NCI-H187 (cell line): ENCODE measurements at places on chromosomes 5 and 9.

GRCh38 chr5:67165526-67166459 is 30.8 kb downstream of the CD180 start:
- DNase-seq: no peak

GRCh38 chr9:137817236-137818200 is 60.1 kb upstream of the CACNA1B start:
- DNase-seq: no peak

DNA sequence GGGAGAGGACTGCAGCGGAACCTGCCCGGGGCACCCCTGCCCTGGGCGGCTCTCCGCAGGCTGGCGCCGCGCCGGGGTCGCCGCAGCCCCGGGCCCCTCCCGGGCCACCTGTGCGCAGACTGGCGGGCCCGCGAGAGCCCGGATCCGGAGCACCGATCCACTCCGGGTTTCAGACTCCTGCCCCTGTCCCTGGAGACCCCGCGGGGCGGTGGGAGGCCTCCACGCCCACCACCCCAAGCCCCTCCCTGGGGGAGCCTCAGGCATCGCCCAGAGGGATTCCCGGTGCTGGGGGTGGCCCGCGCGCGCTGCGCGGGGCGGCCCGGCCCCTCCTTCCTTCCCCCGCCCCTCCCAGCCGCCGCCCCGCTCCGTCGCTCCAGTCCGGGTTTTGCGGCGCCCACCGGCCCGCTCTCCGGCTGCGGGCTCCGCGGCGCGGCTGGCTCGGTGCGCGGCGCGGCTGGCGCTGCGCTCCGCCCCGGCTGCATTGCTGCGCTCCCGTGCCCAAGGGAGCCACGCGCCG is at the start of gene UNC5A:
UNC5A (plus strand) TSS at position 479 of the 517 bp plus-strand sequence. CDS start 192 bp downstream, outside the sequence.
- DNase-seq: peak; percentile 49

- DNase-seq: no peak
Measured at GRCh38 chr9:76700916-76701315, 63.3 kb upstream of the PCA3 start.

DNA sequence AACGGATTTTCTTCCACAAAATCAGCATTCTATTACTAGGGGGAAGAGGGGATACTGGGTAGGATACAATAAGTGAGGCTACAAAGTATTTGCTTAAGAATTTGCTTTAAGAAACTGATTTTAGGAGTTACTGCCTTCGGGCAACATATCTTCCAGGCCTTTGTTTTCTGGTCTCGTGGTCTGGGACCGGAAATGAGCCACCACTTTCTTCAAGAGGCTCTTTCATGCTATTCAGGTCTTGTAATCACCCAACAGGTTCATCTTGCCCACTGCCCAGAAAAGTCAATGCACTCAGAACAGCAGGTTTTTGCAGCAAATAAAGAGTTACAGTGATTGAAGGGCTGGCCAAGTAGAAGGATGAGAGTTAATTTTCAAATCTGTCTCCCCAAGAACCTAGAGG is 6.6 kb upstream of the AOPEP start:
- DNase-seq: no peak

- DNase-seq: no peak
Measured at GRCh38 chr5:135087950-135088349, 53.9 kb upstream of the PITX1 start.

DNA sequence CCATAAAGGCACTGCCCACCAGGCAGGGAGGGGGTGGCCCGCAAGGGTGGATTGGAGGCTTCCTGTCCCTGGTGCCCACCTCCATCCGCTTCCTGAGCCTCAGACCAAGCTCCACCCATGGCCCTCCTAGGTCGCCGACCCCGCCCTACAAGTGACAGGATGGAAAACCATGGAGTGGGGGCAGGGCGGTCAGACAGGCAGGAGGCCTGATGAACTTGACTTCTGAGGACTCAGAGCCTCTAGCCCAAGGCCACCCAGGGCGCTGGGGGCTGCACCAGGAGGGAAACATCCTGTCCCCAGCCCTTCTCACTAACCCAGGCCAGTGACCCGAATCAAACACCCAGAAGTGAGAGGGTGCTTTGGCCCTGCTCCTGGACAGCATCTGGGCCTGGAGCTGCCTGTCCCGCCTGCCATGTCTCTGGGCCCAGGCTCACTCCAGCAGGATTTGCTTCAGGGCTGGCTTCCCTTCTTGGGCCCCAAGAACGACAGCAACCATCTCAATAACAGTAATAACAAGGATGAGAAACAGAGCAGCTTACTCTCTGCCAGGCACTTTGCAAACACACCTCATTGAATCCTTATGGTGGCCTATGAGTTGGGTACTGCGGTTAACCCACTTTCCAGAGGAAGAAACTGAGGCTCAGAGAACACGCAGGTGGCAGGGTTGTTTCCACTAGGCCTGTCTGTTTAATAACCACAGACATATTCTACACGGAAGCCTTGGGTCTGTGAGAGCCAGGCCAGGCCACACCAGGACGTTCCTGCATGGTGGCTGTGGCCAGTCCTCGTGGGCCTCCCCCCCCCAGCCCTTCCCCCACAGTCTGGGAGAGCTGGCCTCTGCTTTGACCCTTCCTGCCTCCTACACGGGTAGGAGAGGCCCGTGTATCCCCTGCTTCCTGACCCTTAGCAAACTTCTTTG is 4.4 kb upstream of the ST6GALNAC6 start:
- no peak for DNase-seq

- no peak for DNase-seq
Measured at GRCh38 chr5:122392824-122393223, 80.8 kb downstream of the SNCAIP start.

- DNase-seq: no peak
Measured at GRCh38 chr5:158759283-158759682, 340.4 kb downstream of the EBF1 start.

DNA sequence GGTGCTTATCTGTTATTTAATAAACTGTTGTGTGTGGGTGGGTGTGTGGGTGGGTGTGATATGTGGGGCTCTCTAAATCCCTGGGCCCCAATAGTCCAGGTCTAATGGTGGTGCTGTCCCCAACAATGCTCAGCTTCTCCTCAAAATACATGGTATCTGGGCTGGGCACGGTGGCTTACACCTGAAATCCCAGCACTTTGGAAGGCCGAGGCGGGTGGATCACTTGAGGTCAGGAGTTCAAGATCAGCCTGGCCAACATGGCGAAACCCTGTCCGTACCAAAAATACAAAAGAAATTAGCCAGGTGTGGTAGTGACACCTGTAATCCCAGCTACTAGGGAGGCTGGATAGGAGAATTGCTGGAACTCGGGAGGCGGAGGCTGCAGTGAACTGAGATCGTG is 4.5 kb upstream of the ORM1 start:
- DNase-seq: no peak

GRCh38 chr5:138698713-138699112 is 54.5 kb upstream of the CTNNA1 start:
- DNase-seq: no peak

DNA sequence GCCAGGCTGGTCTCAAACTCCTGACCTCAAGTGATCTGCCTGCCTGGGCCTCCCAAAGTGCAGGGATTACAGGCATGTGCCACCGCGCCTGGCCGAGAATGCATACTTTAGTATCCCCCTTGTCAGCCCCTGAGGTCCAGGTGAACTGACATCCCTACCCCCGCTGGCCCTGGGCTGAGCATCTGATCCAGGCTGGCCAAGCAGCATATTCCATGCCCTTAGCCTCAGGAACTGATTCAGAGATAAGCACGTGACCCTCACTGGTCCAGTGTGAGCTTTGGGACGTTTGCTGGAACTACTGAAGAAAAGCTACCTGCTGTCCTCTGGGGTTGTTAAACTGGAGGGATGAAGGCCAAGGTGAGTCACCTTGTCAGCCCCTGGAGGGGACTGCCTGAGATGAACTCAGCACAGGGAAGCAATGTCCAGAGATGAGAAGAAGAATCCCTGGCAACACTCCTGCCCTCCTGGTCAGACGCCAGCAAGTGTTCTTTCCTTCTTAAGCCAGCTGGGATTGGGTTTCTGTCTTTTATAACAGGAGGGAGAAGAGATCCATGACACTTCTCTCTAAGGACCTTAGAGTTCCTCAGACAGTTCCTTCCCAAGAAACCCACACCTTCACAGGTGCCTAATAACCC is 59.1 kb upstream of the FBXW11 start:
- no peak for DNase-seq

DNA sequence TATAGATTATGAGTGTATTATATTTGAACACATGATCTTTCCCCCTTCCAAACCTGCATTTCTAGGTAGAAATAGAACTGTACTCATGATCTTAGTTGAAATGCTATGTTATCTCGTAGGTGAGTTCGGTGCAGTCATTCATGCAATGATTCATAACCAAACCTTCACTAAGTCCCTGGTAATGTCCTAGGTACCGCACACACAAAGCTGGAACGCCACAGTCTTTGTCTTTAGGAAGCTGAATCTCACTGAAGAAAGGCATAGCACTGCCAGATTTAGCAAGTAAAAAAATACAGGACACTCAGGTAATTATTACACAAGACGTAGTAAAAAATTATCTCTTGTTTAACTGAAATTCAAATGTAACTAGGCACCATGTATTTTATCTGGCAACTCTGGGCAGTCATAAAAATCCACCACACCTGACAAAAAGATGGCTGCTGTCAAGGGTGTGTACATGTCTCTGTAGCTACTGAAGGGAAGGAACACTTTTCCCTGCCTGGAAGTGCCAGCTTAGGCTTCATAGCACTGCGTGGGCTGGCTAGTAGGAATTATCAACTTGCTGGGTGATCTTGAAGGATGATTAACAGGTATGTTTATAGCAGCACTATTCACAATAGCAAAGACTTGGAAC is 28.0 kb upstream of the TXN start:
- DNase-seq: no peak

GRCh38 chr9:70526902-70527301 is 112.4 kb upstream of the KLF9 start:
- no peak for DNase-seq

DNA sequence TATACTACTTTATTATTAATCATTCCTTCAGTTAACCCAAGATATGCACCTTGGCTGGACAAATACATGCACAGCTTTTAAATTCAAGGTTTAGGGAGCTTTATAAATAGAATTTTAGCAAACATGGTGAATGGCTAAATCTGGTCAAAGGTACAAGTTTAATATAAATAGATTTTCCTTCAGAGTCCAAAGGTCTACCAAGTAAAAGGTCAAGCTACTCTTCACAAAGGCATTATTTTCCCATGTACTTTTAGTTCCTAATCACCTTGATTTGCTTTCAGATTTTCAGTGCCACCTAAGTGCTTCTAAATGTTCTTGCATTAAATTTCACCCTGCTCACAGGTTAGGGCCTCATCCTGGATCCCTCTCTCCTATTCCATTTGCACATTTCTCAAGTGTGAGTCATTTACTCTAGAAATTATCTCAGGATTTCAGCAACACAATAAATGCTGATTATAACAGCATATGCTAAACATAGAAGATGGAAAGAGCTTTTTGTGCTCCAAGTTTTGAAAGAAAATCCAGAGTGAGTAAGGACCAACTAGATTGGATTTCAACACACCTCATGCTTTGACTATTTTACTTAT is 459.4 kb upstream of the ITGA1 start:
- DNase-seq: no peak

DNA sequence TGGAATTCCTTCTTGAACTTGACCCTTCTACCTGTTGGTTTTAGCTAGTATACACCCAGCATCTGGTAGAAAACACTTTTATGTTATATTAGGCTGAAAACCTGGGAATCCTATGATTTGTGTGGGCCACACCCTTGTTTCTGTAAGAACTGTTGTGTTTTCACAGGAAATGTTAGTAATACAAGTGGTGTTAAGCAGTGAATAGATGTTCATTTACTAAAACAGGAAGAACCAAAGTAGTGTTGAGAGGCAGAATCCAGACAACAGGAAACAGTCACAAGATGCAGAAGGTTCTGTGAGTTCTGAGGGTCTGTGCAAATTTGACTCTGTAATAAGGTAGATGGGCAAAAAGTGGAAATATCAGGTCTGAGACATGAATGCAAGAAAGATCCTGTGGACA is 73.0 kb upstream of the RAI14 start:
- no peak for DNase-seq

DNA sequence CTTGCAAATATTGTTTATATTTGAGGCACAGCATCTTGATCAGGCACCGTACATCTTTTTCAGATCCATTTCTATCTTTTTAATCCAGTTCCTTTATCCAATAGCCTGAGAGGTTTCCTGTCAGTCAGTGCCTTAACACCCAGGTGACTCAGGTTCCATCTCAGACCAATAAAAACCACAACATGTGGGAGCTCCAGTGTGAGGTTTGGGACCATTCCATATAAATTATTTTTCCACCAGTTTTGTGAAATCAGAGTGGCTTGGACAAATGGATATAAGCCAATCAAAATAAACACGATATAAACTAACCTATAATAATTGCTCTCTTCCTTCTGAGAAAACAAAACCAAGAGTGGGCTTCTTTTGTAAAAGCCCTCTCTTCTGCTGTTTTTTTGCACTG is 351.3 kb downstream of the NTRK2 start:
- DNase-seq: no peak

GRCh38 chr5:87300744-87301143 is 33.1 kb downstream of the RASA1 start:
- DNase-seq: no peak

DNA sequence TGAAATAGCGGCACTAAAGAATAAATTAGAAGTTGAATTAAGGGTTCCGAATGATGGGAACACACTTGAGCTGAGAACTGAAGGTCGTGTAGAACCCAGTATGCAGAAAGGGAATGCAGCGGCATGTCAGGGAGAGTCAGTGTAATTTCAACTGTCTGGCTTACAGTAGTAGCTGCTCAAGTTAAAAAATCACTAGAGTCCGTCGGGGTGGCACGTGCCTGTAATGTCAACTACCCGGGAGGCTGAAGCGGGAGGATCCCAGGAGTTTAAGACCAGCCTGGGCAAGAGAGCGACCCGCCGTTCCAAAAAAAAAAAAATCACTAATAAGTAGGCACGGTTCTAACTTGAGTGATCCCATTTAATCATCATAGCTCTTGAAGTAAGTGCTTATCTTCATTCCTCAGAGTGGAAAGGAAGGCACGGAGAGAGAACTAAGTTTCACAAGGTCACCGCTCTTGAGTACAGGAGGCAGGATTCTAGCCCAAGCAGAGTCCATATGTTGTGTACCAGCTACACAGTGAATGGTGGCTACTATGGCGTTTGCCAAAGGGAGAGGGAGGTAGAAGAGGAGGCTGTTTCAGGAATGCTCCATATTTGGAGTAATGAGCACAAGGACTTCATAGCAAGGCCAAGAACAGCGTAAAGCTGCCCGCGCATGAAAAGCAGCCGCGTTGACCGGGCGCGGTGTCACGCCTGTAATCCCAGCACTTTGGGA is 831 bp downstream of the RMRP start:
- no peak for DNase-seq

- DNase-seq: no peak
Measured at GRCh38 chr9:116181853-116182610, 28.4 kb downstream of the PAPPA start.

GRCh38 chr9:137315581-137316011 is 13.5 kb upstream of the NRARP start:
- DNase-seq: no peak

- DNase-seq: no peak
Measured at GRCh38 chr9:107615321-107615720, 125.8 kb upstream of the KLF4 start.

DNA sequence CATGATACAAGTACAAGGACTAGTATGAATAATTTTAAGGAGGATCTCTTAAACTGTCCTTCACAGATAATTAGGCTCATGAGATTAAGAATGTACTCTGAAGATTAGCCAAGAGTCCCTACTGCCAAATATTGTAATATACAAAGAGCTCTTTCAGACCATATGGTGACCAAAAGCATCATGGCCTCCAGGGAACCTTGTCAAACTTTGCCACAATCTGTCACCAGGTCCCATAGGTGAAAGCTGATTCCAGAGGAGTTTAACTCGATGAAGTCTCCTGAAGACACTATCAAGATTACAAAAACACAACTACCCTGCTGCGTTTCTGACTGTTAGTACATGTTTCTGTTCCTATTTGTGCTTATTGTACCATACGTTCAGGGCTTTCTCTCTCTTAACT is 395.4 kb upstream of the ITGA1 start:
- DNase-seq: no peak
